ENCODE measurements at places on chromosomes 1 and 21. TPM values are rescaled to one million over a fixed set of nuclear protein-coding genes. Genes with fewer than 3 reads are reported as not detected.

GRCh38 chr21:36507397-36508018 is 27.6 kb upstream of the CLDN14 start:
- no peak for DNase-seq

- no peak for DNase-seq
Measured at GRCh38 chr1:216075339-216075738, 347.9 kb downstream of the USH2A start.

The MMP23B gene
- 1.8 TPM for total RNA-seq

DNA sequence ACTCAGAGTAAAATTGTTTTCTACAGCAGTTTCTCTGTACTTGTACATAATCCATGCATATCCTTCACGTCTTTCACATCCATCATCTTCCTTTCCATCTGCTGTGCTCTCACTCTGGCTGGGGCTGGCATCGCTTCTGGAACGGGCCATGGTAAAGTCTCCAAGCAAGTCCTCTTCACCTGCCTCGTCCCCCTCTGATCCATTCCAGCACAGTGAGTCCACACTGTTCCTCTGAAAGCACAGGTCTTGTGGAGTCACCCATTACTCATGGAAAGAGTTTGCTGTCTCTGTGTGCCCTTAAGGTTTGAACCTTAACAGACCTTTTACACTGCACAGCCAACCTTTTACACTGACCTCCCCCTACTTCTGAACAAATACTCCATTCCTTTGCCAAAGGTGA is 313.6 kb downstream of the ASTN1 start:
- no peak for DNase-seq

DNA sequence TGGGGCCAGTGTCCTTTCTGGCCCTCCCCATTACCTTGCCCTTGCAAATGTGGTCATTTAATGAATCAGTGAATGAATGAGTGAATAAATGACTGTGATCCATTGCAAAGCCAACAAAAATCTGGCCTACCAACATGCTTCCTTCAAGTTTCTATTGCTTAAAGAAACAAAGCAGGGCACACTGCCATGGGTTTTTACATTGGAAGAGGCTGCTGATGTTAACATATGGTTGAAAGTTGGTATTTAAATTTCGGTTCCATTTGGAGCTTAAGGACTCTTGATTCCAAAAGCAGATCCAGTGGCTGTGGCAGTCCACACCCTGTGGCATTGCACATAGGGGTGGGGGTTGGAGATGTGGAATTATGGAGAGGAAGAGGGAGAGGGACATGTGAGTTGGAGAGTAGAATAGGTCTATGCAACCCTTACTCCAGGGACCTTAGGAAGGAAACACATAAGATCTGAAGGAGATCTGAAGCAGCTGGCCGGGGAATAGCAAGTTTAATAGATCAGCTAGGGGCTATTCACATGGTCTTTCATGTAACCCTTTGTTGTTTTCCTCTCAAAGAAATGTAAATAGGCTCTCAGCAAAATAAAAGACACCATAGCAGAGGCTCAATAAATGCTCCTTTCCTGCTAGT is 7.2 kb downstream of the ABCA4 start:
- DNase-seq, result no peak

DNA sequence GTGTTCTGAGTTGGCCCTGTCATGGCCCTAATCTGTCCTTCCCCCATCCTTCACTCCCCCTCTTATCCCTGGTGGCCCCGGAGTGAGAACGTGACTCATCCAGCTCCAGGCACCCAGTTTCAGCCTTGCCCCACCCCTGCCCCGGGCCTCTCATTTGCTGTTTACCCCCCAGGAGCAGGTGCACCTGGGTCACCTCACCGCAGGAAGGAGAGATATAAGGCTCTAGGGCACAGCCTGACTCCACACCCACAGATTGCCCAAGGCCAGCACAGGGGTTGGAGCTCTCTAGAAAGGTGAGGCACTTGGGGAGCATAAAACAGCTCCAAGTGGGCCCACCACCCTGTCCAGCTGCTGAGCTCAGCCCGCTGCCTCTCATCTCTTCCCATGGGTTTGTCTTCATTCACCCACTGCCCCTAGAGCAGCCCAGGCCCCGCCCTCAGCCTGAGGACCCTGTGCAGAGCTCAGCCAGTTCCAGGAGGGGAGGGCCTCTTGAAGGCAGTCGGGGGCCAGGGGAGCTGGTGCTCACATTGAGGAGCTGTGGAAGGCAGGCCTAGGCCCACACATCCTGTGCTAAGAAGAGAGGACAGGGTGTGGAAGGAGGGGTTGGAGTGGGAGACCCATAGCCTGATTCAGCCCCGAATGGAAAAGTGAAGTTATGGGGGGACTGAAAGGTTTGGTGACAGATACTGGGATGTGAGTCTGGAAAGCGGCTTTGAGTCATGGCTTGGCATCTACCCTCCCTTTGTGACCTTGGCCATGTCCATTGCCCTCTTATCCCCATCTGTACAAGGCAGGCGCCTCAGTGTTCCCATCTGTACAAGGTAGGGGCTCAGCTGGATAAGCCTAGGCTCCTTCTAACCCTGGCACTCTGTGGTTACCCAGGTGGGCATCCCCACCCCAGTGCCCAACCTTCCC is 16.1 kb upstream of the GPR37L1 start:
- peak; percentile 81 for DNase-seq

DNA sequence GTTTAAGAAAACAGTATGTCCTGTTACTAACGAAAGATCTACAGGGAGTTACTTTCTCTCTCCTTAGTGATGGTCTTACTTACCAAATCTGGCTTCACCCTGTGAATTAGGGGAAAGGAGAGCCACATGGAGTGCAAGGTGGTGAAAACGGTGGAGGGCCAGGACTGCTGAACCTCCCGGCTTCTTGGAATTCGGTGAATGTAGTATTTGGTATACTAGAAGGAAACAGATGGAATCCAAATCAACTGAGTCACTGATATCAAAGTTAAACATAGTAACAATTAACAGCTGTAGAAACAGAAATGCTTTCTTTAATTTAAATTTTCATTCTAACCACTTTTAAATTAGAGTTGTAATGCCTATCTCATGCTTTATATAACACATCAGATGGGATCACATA is 45.7 kb downstream of the ALG14 start:
- DNase-seq, result no peak

The MIXL1 gene
- not detected for total RNA-seq

The SPRR2G gene
- not detected for total RNA-seq
